Epithelial cell of proximal tubule (primary cell): ENCODE measurements at places on chromosomes 11 and 22. TPM values are rescaled to one million over a fixed set of nuclear protein-coding genes. Genes with fewer than 3 reads are reported as not detected.

GRCh38 chr11:71396548-71397123 lies 51.6 kb downstream of the DHCR7 start:
- DNase-seq, result no peak

DNA sequence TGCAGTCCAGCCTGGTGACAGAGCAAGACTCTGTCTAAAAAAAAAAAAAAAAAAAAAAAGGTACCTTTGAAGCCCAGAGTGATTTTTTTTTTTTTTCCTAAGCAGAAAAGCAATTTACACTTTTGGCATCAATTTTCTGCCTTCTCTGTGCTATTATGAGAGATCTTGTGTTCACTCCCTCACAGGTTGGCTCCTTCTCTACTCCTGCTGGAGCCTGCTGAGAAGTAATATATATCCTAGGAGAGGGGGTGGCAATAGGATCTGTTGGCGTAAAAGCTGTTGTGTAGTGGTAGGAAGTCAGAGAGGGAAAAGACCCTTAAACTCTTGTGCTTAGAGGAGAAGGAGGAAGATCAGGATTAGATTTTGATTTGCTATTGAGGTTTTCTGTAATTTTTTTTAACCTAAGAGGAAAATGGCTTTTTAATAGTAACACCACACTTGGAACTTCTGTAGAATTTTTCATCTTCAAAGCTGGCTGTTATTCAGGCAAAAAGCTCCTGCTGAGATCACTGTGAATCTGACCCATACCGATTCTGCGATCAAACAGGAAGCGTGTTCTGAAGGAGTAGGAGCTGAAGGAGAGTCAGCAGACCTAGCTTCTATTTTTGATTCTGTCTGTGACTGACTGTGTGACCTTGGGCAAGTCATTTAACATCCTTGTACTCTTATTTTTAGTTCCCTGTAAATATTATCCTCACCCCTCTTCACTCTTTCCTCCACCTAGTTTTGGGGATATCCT lies 77.7 kb downstream of the TRIM44 start:
- no peak for DNase-seq

DNA sequence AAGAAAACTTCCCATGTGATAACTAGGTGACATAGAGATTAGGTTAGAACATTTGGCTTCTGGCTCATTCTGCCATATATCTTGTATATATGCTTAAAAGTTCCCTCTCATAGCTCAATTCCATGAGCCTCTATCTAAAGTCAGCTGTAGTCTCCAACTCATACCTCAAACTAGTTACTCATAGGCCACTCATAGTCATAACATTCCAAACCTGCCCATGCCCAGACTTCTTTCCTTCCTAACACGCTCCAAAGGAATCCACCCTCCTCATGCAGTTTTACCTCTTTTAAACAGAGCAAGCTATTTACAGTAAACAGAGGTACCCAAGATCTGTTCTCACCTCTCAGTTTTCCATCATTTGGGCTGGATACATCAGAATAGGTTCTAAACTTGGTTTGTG lies 39.4 kb downstream of the GLYATL2 start:
- no peak for DNase-seq

DNA sequence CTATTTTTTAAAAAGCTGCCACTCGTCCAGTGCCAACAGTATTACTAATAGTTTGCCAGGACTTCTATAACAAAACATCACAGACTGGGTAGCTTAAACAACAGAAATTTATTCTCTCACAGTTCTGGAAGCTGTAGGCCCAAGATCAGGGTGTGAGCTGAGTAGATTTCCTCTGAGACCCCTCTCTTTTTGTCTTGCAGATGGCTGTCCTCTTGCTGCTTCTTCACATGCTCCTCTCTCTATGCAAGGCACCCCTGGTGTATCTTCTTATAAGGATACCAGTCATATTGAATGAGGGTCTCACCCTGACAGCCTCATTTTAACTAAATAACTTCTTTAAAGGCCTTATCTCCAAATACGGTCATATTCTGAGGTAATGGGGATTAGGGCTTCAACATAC lies 390.9 kb downstream of the DLG2 start:
- no peak for DNase-seq

Gene MUC6
- not detected in 2 replicates for total RNA-seq

Gene POU2AF1
- total RNA-seq, result not detected in 2 replicates

DNA sequence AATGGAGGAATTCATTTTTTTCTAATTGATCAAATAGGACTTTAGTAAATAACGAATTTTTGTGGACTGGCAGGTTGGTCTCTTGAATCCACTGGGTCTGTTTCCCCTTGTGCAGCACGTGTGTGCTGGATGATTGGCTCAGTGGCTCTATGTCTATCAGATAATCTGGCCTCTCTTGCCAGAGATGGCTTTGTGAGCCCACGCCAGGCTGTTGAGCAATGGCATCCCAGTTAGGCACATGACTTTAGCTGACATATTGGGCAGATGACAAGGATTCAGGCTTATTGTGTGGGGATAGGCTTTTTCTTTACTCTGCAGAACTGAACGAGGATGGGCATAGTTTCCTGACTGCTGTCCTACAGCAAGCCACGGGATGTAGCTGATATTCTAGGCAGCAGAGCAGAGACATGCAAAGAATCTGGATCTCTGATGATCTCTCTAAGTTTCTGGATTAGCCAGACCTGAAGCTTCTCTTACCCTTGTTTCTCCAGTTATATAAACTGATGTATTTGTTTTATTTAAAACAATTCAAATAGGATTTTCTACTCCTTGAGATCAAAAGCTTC lies 144.9 kb downstream of the ARHGAP42 start:
- no peak for DNase-seq

DNA sequence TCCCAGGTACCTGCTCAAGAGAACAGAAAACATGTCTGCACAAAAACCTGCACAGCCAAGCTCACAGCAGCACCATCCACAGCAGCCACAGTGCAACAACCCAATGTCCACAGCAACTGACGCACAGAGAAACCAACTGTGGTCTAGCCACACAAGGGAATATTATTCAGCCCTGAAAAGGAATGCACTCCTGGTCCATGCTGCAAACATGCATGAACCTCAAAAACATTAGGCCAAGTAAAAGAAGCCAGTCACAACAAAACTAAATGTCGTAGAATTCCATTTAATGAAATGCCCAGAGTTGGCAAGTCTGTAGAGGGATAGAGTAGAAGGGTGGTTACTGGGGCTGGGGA lies 60.6 kb downstream of the MYEOV start:
- DNase-seq, result no peak

Gene OR51B5
- not detected in 2 replicates for total RNA-seq

GRCh38 chr11:84541731-84542340 lies 1085.3 kb downstream of the DLG2 start:
- no peak for DNase-seq

Gene GAL3ST3
- total RNA-seq, result 2.1 and 2.3 TPM in 2 replicates

GRCh38 chr11:79082907-79083306 lies 357.9 kb downstream of the TENM4 start:
- no peak for DNase-seq

Gene DGAT2
- 1.8 and 2.0 TPM in 2 replicates for total RNA-seq

Gene NEFH
- total RNA-seq, result 2.3 and 3.4 TPM in 2 replicates

- no peak for DNase-seq
These were observed 432.7 kb downstream of the TBC1D22A start for GRCh38 chr22:47195156-47195483.

DNA sequence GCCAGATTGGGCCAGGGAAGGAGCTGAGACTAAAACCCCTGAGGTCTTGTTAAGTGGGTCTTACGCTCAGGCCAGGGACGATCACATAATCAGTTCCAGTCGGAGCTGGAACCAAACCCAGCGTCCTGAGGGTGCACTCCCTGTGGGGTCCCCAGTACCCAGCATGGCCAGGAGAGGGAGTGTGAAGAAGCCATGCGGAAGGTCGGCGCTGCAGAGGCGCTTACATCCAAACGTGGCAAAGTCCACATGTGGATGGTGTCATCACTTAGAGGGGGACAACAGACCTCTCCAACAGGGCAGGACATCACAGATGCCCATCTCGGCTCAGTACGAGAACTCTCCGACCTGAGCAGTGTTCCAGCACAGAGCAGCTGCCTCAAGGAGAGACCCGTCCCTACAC lies 8.3 kb downstream of the ATP5MGL start:
- no peak for DNase-seq

- no peak for DNase-seq
These were observed 6.6 kb upstream of the RPS6KA4 start for GRCh38 chr11:64352099-64352994.

GRCh38 chr22:31295831-31296657 lies 3.8 kb upstream of the PIK3IP1 start:
- DNase-seq, result no peak

GRCh38 chr22:48181263-48181955 lies 1419.0 kb downstream of the TBC1D22A start:
- DNase-seq, result no peak

DNA sequence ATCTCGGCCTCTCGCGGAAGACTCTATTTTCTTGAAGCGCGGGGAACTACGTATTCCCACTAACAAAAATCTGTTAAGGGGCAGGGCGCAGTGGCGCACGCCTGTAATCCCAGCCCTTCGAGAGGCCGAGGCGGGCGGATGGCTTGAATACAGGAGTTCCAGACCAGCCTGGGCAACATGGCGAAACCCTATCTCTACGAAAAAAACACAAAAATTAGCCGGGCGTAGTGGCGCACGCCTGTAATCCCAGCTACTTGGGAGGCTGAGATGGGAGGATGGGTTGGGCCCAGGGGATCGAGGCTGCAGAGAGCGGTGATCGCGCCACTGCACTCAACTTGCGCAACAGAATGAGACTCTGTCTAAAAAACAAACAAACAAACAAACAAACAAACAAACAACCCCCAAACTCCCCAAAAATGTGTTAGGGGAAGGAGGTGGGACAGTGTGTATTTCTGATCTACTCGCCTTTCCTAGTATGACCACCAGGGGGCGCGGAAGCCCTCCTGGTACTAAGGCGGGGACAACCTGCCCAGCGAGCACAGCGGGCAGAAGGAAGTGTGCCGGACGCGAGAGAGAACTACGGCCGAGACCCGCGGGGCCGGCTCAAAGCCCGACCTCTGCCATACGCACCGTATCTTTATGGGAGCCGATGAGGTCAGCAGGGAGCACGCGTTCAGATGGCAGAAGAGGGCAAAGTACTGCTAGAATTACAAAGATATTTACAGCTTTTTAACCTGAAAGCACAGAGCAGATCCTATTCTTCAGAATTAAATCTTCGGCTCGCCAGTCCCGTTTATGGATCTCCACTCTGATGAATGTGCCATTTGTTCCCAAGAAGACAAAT lies 1.3 kb upstream of the STX3 start:
- DNase-seq, result no peak

- no peak for DNase-seq
These were observed 26.7 kb upstream of the RASL10A start for GRCh38 chr22:29342177-29342576.
